A549 (cell line): ENCODE measurements at places on chromosomes 2 and 18.

- DNase-seq = no peak
Observed at GRCh38 chr2:209181984-209182383, 241.9 kb upstream of the MAP2 start.

DNA sequence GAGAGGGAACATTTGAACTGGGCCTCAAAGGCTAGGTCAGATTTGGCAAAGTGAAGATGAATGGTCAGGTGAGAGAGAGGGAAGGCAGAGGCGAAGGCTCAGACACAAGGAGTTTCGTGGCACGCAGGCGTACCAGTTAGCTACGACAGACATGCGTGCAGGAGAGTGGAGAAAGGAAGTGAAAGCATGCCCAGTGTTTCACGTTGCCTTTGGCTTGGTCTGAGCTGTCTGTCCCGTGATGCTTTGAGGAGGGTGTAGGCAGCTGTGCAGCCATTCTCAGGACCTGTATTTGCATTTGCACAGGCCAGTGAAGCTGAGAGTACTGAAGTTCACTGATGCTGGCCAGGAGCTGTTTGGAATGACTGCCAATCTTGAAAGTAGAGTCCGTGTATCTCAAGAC lies 69.5 kb downstream of the HNRNPLL start:
- DNase-seq = no peak

DNA sequence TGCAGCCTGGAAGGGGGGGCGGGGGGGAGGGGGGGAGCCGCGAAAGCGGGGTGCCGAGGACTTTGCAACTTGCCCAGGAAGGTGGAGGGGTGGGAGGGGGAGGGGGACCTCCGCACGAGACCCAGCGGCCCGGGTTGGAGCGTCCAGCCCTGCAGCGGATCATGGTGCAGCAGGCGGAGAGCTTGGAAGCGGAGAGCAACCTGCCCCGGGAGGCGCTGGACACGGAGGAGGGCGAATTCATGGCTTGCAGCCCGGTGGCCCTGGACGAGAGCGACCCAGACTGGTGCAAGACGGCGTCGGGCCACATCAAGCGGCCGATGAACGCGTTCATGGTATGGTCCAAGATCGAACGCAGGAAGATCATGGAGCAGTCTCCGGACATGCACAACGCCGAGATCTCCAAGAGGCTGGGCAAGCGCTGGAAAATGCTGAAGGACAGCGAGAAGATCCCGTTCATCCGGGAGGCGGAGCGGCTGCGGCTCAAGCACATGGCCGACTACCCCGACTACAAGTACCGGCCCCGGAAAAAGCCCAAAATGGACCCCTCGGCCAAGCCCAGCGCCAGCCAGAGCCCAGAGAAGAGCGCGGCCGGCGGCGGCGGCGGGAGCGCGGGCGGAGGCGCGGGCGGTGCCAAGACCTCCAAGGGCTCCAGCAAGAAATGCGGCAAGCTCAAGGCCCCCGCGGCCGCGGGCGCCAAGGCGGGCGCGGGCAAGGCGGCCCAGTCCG lies 540 bp downstream of the SOX11 start:
- DNase-seq = peak; percentile 10

- DNase-seq = no peak
Observed at GRCh38 chr2:126761981-126762878, 106.3 kb downstream of the GYPC start.

DNA sequence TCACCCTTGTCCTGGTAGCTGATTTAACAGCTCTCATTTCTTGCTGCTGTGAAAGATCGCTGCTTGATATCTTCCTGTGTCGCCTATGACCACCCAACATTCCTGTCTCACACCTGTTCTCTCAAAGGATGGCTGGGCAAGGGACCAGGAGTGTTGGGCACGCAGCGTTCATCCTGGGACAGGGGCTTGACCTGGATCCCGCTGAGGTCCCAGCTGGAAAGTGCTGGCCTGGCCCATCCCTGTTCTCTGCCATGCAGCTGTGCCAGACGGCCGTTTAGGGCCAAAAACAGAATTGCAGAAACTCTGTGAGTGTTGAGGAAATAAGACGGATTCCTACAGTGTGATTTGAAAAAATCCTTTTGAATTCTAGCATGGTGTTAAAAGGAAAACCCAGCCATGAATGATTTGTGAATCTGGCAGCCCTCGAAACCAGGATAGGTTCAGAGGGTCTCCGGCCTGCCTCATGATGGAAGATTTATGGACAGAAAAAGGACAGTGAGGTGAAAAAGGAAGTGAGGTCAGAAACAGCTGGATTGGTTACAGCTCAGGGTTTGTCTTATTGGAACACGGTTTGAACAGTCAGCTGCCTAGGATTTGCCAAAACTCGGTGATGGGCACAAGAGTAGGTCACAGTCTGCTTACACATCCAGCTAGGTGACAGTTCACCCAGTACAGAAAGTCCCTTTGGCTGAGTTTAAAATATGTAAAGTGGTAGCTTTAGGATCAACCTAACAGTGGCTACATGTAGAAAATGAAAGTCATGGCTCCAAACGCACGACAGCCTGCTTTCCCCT lies 164.8 kb downstream of the DCDC2C start:
- no peak for DNase-seq

DNA sequence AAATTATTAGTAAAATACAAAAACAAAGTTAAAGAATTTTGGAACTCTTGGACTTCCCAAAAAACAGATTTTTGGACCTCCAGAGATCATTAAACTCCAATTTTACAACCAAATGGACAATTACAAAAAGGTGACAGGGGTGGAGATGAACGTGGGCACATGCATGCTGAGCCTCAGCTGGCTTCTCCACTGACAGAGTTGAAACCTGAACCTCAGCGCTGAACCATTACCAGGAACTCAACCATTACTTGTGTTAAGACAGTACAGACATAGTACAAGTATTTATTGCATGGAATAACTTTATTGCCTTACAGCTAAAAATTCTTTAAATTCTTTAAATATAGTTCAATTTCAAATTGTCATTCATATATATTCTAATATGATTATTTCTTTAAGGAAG lies 33.0 kb upstream of the KIDINS220 start:
- DNase-seq = no peak

GRCh38 chr2:25539136-25539535 lies 134.2 kb downstream of the DTNB start:
- no peak for DNase-seq

DNA sequence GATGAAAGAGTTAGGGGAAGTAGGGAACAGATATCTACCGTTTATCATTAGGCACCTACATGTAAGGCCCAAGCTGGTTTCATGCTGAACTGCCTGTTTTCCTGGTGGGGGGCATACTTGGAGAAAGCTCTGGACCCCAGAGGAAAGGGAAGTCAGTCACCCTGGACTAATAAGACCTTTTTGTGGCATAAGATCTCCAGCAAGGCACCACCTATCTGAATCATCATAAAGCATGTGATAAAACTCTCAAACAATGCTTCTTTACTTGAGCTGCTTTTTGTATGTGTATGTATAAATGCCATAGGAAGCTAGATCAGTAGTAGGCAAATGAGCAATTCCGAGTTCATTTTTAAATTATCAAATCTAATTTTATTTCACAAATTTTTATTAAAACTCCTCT lies 104.8 kb downstream of the TANC1 start:
- DNase-seq = no peak

- DNase-seq = no peak
Observed at GRCh38 chr18:63909870-63910269, 2.1 kb downstream of the SERPINB10 start.

GRCh38 chr18:55093295-55093694 lies 134.0 kb upstream of the CCDC68 start:
- DNase-seq = no peak

GRCh38 chr2:148967578-148967977 lies 70.9 kb upstream of the LYPD6B start:
- DNase-seq = no peak

- DNase-seq = peak; percentile 40
Observed at GRCh38 chr2:238974501-238975166, 126.7 kb downstream of the TWIST2 start.

DNA sequence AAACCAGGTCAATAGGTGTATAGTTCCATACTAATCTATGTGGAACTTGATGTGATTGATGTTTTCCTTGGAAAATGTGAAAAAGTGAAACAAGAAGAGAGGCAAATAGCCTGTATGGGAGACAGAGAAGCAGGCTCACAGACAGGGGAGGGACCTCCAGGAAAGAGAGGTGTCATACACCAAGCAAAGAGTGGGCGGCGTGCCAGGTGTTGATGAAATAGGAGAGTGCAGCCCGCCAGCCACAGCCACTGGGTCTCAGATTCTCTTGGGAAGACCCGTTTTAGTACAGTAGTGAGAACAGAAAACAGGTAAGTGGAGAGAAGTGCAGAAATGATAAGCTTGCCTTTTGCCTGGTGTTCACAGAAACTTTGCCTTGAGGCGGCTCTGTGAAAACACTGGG lies 301.9 kb downstream of the ZNF407 start:
- DNase-seq = no peak

DNA sequence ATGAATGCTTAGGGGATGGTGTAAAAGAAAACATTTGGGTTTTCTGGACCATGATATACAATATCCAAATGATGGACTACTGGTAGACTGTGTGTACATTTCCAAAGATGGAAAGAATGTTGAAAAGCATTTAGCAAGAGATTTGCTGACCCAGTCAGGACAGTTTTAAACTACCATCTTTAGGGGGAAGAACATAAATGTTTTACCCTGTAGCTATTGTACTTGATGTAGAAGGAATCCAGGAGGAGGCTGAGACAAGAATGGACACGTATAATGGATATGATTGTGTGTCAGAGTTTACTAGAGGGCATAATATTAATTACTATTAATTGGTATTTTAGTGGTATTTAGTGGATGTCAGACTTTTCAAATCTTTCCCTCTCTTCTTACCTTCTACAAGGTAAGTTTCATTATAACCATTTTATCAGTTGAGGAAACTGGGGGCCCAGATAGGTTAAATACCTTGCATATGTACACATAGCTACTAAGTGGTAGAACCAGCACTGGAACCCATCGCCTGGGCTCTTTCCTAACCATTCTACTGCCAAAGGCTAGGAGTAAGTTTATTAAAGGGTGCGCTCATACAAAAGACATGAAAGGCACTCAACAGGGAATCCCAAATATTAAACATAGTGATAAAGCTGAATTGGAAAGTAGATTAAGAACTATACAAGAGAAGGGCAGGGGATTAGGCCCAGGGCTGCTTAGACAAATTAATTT lies 8.9 kb downstream of the TACR1 start:
- DNase-seq = no peak

DNA sequence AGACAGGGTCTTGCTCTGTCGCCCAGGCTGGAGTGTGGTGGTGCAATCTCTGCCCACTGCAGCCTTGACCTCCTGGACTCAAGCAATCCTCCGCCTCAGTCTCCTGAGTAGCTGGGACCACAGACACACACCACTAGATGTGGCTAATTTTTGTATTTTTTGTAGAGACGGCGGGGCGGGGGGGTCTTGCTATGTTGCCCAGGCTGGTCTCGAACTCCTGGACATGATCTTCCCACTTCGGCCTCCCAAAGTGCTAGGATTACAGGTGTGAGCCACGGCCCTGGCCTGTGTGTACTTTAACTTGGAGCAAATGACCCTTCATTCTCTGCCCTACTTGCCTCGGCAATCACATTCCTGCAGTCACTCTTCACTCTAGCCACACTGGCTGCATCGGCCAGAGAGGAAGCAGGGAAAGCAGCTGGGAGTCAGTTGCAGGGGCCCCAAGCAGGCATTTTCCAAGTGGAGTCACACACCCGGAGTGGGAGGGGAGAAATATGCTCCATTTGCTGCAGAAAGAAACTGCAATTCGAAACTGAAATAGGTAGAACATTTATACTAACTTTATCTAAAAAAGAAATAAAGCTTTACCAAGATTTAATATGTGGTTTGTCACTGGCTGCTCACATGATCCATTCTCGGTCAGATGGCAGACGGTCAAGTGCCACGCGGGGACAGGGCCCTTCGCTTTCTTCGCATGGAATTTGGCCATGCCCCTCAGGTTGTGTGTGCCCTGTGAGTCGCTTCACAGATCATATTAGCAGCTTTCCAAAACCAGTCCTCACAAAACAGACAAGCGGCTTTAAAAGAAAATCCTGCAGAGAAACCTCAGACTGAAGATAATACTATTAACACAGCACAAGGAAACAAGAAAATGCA lies 37.1 kb downstream of the FAM161A start:
- DNase-seq = no peak

- peak; percentile 75 for DNase-seq
Observed at GRCh38 chr2:30231996-30232800, 864 bp downstream of the LBH start.

DNA sequence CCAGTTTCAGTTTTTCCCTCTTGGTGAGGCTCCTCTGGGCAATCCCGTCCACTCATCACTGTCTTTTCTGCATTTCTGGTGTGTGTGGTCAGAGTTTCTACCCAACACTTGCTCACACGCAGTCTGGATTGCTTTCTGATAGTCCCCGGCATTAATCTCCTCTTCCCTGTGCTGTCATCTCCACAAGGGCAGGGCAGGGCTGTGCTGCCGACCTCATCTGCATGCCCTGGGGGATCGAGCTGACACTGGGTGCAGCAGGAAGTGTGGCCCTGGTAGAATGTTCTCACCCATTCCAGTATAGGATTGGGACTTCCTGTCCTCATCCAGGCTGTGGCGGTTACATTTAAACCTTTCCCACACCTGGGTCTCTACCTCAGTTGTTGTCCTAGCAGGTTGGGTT lies 80.0 kb upstream of the FAM136A start:
- peak; percentile 20 for DNase-seq

- DNase-seq = no peak
Observed at GRCh38 chr2:240597419-240598181, 11.1 kb downstream of the CAPN10 start.

DNA sequence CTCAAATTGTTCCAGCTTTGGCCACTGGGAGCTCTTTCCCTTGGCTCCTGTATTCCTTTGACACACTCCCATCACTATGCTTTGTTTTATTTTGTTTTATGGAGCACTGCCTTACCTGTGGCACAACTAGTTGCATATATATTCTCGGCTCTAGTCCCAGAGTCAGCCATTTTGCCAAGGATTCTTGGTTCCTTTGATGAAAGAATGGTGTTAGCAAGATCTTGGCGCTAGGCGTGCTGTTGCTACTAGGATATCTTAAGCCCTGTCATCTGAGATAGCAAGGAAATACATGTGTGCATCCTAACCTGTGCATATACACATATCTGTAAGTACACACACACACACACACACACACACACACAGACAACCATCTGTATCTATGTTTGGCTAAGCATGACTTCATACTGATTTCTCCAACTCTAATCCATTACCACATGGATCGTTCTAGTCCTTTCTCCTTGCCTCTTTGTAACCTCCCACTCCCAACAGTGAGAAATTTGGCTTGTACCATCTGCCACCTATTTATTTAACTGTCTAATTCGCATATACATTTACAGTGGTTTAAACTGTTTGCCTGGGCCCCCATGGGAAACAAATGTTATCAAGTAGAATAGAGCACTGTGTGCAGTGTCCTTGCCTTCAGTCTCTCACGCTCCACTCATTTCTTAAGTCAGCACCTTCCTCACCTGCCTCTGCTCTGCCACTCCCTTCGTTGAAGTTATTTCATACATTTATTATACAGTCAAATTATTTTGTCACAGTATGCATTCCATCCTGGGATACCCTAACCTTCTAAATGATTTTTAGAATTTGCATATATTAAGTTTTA lies 137.5 kb upstream of the MAP3K20 start:
- no peak for DNase-seq
